ENCODE measurements at places on chromosomes 2 and 18.

DNA sequence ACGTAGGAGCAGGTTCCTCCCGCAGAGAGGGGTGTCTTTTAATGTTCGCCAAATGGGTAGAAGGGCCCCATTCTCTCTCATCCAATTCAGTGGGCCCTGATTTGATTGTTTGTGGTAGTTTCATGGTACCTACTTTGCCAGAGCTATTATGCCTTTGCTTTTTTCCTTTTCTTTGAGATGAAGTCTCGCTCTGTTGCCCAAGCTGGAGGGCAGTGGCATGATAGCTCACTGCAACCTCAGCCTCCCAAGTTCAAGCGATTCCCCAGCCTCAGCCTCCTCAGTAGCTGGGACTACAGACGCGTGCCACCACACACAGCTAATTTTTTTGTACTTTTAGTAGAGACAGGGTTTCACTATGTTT, 59.7 kb downstream of the DDX1 start:
- no peak for DNase-seq

DNA sequence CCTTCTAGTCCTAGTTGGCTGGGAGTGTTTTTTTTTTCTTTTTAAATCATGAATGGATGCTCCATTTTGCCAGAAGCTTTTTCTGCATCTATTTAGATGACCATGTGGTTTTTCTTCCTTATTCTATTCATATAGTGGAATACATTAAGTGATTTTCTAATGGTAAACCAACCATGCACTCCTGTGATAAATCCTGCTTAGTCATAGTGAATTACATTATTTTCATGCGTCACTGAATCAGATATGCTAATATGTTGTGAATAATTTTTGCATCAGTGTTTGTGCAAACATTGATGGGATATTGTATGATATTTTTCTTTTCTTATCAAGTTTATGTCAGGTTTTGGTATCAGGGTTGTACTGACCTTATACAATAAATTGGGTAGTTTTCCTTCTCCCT, 229.3 kb upstream of the REV1 start:
- no peak for DNase-seq

DNA sequence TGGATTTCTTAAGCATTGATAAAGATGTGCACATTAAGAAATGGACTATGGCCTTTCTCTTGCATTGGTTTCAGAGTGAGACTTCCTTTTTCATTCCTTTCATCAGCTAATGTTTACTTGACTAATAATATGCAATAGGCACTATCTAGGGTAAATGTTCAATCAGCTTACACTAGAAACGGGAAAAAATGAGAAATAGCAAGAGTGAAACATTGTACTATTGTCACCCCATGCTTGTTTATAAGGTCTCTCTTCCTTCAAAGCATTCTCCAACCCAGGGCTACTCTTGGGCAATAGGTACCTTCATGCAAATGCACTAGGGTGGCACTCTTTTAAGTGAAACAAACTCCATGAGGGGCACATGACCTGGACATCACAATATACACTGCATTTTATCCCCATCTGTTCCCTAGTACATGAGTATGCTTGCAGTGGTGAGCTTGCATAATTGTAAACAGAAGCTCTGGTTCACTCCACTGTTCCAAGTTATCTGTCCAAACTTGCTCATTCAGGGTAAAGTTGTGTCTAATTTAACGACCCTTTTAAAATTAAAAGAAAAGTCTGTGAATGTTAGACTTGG, 402.3 kb downstream of the ERBB4 start:
- no peak for DNase-seq

- peak; percentile 70 for DNase-seq
Measured at GRCh38 chr2:84905181-84906107, at the start of gene TMSB10. TMSB10 (plus strand) TSS chr2:84905656.

- no peak for DNase-seq
Measured at GRCh38 chr2:114688241-114688640, 245.8 kb downstream of the DPP10 start.

GRCh38 chr2:118803012-118803411, 44.4 kb downstream of the EN1 start:
- DNase-seq = no peak

DNA sequence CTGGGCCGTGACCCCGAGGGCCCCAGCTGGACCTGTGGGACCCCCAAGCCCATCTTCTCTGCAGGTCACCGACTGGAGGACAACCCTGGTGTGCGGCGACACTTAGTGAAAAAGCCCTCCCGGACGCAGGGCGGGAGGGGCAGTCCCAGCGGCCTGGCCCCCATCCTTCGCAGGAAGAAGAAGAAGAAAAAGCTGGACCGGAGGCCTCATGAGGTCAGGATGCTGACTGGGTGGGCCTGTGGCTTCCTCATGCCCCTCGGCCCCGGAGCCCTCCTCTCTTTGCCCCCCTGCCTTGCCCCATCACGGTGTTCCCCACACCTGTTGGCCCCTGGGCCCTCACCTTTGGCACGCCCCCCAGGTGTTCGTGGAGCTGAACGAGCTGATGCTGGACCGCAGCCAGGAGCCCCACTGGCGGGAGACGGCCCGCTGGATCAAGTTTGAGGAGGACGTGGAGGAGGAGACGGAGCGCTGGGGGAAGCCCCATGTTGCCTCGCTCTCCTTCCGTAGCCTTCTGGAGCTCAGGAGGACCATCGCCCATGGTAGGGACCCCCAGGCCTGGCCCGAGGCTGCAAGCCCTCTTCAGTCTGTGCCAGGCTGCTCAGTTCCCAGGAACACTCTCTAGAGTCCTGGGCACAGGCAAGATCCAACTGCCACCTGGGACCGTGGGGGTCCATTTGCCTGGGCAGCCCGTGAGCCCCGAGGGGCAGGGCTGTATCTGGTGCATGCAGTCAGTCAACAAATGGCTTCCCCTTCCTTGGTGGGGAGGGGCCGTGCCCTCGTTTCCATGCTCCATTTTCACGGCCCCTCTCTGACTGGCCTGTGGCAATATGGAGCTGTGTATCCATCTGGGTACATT, 4.7 kb downstream of the SLC4A3 start:
- no peak for DNase-seq

DNA sequence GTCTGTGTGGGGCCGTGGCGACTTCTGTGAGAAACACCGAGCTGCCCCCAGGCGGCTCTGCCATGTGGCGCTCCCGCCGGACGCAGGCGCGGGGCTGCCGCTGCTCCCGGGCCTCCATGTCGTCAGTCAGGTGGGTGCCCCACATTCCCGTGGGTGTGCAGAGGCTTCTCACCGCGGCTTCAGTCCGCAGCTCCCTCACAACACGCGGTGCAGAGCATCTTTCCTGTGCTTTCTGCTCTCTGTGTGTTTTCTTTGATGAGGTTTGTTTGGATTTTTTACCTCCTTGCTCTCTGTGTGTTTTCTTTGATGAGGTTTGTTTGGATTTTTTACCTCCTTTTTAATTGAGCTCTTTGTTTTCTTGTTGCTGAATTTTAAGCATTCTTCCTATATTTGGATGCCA, 13.0 kb downstream of the AQP12A start:
- no peak for DNase-seq
